Activated naive CD4-positive, alpha-beta T cell treated with anti-CD3 and anti-CD28 coated beads, Interleukin-2, amount 50 U/mL, for 72 hours (primary cell): ENCODE measurements at places on chromosomes 5 and 9.
A peak's percentile ranks its signal among the peaks of the same experiment; 100 is the strongest.

- DNase-seq = no peak
Measured at GRCh38 chr9:16002816-16003215, 450.0 kb downstream of the CCDC171 start.

DNA sequence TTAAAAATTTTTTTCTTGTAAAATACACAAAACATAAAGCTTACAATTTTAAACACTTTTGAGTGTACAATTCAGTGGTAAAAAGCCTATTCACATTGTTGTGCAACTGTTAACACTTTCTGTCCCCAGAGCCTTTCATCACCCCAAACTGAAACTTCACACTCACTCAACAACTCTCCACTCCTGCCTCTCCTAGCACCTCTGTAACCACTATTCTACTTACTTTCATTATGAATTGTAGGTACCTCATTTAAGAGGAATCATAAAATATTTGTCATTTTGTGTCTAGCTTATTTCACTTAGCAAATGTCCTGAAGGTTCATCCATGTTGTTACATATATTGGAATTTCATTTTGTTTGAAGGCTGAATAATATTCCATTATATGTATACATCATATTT is 4.3 kb upstream of the ZNF510 start:
- DNase-seq = no peak

DNA sequence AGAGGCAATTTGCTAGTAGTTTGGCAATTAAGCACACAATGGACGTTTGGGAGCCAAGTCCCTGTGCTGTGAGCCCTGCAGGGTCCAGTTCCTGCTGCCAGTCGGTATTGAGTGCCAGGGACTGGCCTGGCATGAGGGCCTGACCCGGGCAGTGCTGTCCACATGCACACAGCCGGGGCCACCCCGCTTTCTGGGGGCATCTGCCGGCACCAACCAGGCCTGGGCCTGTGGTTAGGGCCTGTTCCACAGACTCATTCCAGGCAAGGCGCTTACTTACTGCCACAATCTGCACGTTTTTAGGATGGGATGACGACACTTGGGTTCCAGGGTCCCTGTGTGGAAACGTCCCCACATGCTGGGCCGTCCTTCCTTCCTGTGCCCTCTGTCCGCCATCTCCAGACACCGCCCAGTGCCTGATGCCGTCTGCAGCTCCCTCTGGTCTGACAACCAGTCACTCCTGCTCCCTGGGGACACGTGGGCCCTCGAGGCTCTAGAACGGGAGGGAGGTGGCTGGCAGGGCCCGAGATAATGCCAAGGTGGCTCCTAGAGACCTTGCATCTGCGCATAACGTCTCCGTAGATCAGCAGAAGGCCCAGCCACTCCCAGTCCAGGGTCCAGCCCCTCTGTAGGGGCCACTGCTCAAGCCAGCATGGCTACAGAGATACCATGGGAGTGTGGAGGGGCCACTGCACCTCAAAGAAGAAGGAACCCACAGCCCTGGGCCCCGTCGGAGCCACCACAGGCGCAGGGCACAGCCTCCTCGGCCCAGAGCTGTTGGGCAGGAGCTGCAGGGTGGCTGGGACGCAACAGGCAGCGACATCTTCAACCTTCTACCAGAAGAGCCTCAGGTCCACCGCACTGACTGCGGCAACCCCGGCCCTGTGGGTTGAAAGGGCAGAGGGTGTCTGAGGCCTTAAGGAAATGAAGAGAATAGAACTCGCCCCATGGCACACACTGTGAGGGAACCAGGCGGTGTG is 24.7 kb downstream of the SLC9A3 start:
- DNase-seq = no peak

DNA sequence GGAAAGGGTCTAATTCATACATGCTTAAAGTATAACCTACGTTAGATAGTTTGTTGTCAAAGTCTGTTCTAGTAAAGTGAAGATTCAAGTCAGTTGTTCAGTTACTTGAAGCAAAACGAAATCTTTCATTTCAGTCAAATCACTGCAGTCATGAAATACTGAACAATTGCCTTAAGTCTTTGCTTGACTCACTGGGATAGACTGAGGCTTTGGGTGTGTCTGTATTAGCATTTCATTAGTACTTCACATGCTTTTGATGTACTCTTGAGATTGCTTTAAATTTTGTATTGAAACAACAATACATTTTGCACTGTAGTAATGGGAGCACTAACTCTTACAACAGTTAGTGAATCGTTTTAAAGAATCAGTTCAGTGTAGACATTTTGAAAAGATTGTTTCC is 4.0 kb upstream of the CMYA5 start:
- DNase-seq = no peak

GRCh38 chr9:89530726-89531125 is 32.8 kb upstream of the SEMA4D start:
- DNase-seq = no peak

- peak; percentile 33 for DNase-seq
Measured at GRCh38 chr9:89359751-89360261, 41.5 kb downstream of the SECISBP2 start.

DNA sequence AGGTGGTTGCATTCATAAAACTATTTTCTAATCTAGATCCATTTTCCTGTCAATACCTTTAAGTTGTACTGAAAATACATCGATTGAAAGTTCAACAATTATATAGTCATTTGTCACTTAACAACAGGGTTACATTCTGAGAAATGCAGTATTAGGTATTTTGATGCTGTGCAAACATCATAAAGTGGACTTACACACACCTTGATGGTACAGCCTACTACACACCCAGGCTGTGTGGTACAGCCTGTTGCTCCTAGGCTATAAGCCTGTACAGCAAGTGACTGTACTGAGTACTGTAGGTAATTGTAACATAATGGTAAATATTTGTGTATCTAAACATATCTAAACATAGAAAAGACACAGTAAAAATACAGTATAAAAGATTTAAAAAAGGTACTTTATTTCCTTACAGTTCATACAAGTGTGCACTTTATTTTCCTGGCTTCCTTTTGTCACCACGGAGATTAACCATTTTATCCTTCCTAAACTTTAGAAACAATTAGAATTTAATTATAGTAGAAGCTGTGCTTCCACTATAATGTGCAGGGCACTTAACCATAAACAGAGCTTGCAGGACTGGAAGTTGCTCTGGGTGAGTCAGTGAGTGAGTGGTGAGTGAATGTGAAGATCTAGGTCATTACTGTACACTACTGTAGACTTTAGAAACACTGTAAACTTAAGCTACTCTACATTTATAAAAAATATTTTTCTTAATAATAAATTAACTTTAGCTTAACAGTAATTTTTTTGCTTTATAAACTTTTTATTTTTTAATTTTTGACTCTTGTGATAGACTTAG is 42.9 kb upstream of the MEF2C start:
- no peak for DNase-seq

DNA sequence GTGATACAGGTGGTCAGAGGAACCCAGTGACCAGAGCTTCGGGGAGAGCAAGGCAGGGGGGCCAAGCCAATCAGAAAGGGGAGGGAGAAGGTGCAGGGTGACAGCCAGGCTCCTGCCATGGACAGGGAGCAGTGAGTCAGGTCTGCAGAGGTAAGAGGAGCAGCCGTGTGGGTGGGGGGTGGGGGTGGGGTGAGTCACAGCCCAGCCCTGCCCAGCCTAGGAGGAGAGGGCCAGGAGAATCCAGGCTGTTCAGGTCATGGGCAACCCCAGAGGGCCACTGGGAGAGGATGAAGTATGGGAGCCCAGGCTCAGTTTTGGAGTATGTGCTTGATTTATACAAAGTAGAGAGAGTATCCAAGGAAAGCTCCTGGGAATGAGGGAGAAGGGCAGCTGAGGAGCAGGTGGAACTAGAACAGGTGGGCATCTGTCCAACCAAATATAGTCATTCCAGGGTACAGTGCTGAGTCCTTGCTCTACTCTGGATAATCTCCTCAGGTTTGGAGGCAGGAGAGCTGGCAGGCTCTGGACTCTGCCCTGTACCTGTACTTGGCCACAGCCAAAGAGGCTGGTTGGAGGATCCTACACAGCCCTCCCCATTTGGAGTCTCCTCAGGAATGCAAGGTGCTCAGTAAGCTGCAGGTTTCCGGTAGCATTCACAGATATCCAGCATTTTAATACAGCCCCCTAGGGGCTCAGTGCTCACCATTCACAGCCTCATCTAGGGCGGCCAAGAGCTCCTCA is 1.6 kb downstream of the HBEGF start:
- no peak for DNase-seq

DNA sequence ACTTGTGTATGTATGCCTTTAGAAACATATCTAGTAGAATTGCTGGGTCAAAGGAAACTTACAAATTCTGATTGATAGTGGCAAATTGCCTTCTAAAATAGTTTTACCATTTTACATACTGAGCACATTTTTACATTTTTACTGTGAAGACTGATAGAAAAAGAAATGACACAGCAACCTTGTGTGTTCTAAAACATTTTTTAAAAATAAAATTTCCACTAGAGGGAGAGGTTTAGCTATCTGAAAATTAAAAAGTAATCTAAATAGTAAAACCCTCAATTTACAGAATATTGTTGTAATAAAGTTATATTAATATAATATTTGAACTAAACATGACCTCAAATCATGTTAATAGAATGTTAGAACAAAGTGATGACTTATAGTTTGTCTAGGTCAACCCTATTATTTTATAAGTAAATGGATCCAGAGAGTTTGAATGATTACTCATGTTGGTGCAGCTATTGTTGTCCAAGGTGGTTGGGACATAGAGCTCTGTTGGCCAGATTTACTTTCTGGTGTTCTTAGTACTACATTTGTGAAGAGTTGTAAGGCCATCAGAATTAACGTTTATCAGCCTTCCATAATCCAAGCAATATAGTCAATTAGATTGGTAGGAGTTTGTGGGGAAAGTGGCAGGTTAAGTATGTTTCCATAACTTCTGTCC is 17.2 kb downstream of the CENPP start:
- no peak for DNase-seq

- DNase-seq = no peak
Measured at GRCh38 chr9:82057805-82058204, 69.2 kb downstream of the SPATA31D1 start.

- DNase-seq = no peak
Measured at GRCh38 chr9:97364769-97365490, 47.0 kb upstream of the TDRD7 start.

DNA sequence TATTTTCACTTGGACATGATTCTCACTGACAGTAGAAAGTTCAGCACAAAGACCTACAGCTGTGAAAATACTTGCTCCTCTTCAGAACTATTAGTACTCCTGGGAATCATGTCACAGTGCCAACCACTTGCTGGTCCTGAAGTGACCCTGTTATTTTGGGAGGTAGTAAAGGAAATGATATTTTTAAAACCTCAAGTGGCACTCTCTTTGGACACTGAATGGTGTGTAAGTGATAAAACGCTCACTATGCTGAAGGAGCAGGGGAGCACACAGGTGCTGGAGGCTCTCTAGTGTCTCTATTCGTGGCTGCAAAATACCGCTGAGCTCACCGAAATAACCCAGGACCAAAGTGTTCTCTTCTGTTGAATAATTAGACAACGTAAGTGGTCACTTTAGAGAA is 76.9 kb upstream of the SPATA31D4 start:
- DNase-seq = no peak

- no peak for DNase-seq
Measured at GRCh38 chr9:134323741-134324358, 2.4 kb upstream of the RXRA start.

- DNase-seq = no peak
Measured at GRCh38 chr5:83125560-83125959, 48.2 kb downstream of the XRCC4 start.

GRCh38 chr5:33271606-33272005 is 169.2 kb upstream of the TARS1 start:
- no peak for DNase-seq

- no peak for DNase-seq
Measured at GRCh38 chr5:126755593-126755992, 21.3 kb upstream of the LMNB1 start.

- DNase-seq = no peak
Measured at GRCh38 chr5:148880696-148881095, 54.3 kb downstream of the ADRB2 start.

DNA sequence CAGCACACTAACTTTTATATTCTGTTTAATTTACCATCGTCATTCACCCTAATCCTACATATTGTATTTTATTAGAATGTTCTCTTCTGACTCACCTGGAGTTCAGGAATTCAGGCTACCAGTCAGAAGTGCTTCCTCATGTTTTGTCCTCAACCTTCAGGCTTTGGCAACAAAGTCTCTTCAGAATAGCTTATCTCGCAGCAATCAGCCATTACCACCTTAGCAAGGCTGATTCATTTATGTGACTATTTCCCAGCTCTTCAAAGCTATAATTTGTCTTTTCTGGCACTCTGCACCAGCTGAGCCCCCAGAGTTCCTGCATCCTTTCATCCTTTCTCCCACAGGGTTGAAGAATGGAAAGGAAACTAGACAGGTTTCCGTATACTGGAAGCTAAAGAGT is 365.5 kb upstream of the CDH18 start:
- no peak for DNase-seq

GRCh38 chr5:93585041-93585766 is 2.2 kb downstream of the NR2F1 start:
- DNase-seq = no peak

GRCh38 chr9:83537331-83538171 is 650 bp downstream of the FRMD3 start:
- no peak for DNase-seq

DNA sequence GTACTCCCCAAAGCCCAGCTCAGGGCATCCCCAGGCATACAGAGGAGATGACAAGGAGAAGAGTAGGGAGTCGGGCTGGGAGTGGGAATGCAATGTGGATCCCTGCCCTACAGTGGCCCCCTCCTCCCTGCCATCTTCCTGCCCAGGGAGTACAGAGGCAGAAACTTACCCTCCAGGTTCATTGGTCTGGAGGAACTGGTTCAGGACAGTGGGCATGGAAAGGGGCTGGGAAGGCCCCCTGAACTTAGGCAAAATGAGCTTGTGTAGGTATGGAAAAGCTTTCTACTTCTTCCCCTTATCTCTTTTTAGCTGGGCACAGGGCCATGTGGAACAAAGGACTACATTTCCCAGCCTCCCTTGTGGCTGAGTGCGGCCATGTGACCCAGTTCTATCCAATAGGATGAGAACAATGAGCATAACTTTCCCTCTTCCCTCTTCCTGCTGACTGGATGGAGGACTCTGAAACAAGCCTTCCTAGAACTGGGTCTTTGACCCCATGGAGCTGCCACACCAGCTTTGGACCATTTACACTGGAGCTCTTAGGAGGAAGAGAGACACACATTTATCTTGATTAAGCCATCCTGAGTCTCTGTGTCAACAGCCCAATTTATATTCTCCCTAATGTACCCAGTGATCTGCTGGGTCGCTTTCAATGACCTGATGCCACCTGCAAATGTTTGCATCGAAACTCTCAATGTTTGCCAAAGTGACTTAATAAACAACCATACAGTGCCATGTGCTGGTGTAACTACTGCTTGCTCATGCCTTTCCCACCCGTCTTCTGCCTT is 25.0 kb upstream of the HMCN2 start:
- DNase-seq = no peak

DNA sequence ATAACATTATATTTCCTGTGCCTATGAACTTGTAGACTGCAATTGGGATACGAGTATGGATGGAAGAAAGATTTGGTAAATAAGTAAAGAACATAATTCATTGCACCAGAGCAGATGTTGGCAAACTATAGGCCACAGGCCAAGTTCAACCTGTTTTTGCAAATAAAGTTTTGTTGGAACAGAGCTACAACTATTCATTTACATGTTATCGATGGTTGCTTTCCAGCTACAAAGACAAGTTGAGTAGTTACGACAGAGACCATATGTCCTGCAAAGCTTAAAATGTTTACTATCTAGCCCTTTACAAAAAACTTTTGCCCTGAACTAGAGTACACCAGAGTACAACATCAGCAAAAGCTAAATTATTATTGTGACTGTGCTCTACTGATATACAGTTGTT is 169.1 kb upstream of the DMAC1 start:
- DNase-seq = no peak

GRCh38 chr5:119229950-119230349 is 125.9 kb upstream of the TNFAIP8 start:
- no peak for DNase-seq
